Calu3 (cell line): ENCODE measurements at places on chromosomes 2 and 18. TPM values are rescaled to one million over a fixed set of nuclear protein-coding genes. Genes with fewer than 3 reads are reported as not detected.

The LAMA1 gene
- not detected in 2 replicates for total RNA-seq

The GCC2 gene
- total RNA-seq = 54.9 and 60.4 TPM in 2 replicates

The CRYGC gene
- not detected in 2 replicates for total RNA-seq

DNA sequence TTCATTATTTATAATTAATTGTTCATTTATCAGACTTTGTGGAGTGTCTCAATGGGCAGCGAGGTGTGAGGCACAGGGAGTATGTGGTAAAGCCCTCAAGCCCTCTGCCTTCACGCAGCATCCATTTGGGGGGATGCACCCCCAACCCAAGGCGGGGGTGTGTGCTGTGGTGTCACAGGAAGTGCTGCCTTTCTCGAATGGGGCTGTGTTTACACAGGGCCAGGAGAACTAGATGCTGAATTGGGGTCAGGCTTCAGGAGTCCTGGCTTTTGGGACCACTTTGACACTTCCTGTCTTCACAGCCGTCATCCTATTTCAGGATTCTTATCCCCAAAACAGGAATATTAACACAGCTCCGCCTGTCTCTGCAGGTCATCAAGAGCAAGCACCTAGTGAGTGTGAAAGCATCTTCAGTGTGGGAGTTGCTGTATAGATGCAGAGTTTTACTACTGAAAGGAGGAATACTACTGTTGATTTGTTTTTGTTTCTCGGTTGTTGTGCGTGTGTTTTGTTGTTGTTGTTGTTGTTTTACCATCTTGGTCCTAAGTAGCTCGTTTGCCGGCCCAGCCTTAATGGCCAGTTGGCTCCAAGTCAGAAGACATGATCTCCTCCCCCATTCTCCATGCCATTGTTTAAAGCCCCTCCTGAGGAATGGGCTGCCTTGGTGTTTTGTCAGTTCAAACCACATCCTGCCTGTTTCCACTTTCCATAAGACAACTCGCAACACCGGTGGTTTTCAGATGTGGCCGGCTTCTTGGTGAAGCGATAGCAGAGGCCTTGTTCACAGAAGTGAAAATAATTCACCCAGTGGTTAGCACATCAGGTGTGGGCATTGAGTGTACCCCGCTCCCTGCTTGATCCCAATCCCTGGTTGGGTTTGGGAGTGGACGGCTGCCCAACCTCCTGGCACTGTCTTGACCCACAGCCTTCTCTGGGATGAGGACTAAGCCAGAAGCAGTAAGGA lies 221.3 kb downstream of the BCL2 start:
- DNase-seq = no peak

GRCh38 chr2:170409164-170409535 lies 231.2 kb downstream of the MYO3B start:
- peak; percentile 73 for DNase-seq
